ENCODE measurements at places on chromosomes 5 and 9. TPM values are rescaled to one million over a fixed set of nuclear protein-coding genes. Genes with fewer than 3 reads are reported as not detected.

Gene CATSPER3
- 0.74 TPM for total RNA-seq

GRCh38 chr9:592733-593132 lies 248.8 kb upstream of the DMRT1 start:
- H3K27me3 ChIP-seq, result no peaks in the 10 kb centered on the region
- H3K36me3 ChIP-seq, result no peaks in the 10 kb centered on the region

Gene PCDHB1
- 0.08 TPM for total RNA-seq

- no peaks in the 10 kb centered on the region for H3K4me1 ChIP-seq
- DNase-seq, result peak; percentile 28
- H3K27me3 ChIP-seq, result no peaks in the 10 kb centered on the region
- H3K4me3 ChIP-seq, result no peak overlapping the region
- no peaks in the 10 kb centered on the region for H3K36me3 ChIP-seq
Measured at GRCh38 chr9:98860871-98861293, 53.4 kb downstream of the GALNT12 start.

DNA sequence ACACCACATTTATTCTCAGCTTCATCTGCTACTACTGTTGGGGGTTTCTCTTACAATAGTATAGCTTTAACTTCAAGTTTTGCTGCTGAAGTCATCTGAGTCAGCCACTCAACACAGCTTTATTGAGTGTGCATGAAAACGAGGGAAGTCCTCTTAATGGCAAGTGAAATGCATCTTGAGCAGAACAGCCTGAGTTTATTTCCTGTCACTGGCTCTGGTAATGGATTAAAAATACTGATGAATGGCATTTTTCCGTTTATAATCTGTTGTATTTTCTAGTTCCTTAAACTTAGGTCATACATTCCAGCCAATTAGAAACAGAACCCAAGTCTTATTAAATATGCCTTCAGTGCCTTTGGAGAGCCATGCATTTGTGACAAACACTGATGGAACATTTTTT lies 238.6 kb downstream of the SLF1 start:
- H3K36me3 ChIP-seq, result no peaks in the 10 kb centered on the region
- no peak overlapping the region for H3K4me3 ChIP-seq
- peaks cover 22% of the 10 kb centered on the region for H3K4me1 ChIP-seq
- H3K27me3 ChIP-seq, result no peaks in the 10 kb centered on the region
- no peak for DNase-seq

DNA sequence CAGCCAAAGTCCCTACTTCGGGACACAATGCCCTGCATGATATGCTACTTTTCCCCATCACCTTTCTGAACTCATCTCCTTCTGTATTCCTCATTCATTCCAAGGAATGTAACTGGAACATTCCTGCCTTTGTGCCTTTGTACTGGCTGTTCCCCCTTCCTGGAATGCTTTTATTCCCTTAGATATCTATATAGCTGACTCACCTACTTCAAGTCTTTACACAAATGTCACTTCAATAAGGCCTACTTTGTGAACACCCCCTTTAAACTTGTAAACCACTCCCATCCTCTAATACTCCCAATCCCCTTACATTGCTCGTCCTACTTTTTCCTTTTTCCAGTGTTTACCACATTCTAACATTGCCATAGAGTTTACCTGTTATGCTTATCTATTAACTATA lies 2.4 kb downstream of the NOL6 start:
- H3K36me3 ChIP-seq, result peaks cover 9% of the 10 kb centered on the region
- no peaks in the 10 kb centered on the region for H3K27me3 ChIP-seq
- no peak for DNase-seq
- H3K4me1 ChIP-seq, result peaks cover 4% of the 10 kb centered on the region
- H3K4me3 ChIP-seq, result no peak overlapping the region
- no peak overlapping the region for H3K27ac ChIP-seq

- peaks cover 37% of the 10 kb centered on the region for H3K4me1 ChIP-seq
- no peak for DNase-seq
- no peaks in the 10 kb centered on the region for H3K27me3 ChIP-seq
- no peak overlapping the region for H3K4me3 ChIP-seq
- peaks cover 7% of the 10 kb centered on the region for H3K36me3 ChIP-seq
Measured at GRCh38 chr5:72233835-72234234, 86.2 kb downstream of the MRPS27 start.

- DNase-seq, result peak; percentile 95
- no peak within 1 kb of the TSS for H3K27ac ChIP-seq
- H3K4me1 ChIP-seq, result no peaks in the 10 kb centered on the region
- H3K27me3 ChIP-seq, result no peaks in the 10 kb centered on the region
- H3K4me3 ChIP-seq, result peak within 1 kb of the TSS; percentile 47
Measured at GRCh38 chr5:141349917-141350619, at the start of gene PCDHGB1. Gene PCDHGB1 (plus strand): TSS chr5:141350099. CDS start chr5:141350261, 162 bp downstream.

- no peak for DNase-seq
- peaks cover 21% of the 10 kb centered on the region for H3K4me1 ChIP-seq
- H3K4me3 ChIP-seq, result no peak overlapping the region
- H3K27me3 ChIP-seq, result no peaks in the 10 kb centered on the region
- H3K36me3 ChIP-seq, result peaks cover 45% of the 10 kb centered on the region
Measured at GRCh38 chr9:19057033-19057432, 7.8 kb downstream of the RRAGA start.

GRCh38 chr5:92863666-92864065 lies 717.4 kb downstream of the NR2F1-AS1 start:
- no peak overlapping the region for H3K27ac ChIP-seq
- H3K4me3 ChIP-seq, result no peak overlapping the region
- no peaks in the 10 kb centered on the region for H3K4me1 ChIP-seq
- no peak for DNase-seq

DNA sequence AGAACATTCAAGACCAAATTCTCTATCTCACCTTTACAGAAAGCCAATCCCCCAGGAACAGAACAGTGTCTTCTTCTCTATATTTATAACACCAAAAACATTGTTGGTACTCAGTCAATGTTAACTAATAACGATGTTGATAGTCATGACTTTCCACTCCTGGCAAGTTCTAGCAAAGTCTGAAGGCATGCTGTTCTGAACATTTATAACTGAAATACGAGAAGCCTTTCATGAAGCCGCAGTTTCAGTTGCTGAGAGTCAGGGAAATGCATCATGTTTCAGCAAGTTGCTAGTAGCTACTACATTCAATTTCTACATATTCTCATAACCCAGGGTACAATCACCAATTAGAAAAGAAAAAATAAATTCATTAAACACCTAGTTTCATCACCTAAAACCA lies 301.4 kb downstream of the PDE4D start:
- H3K36me3 ChIP-seq, result no peaks in the 10 kb centered on the region
- peaks cover 24% of the 10 kb centered on the region for H3K4me1 ChIP-seq
- H3K27ac ChIP-seq, result no peak overlapping the region
- no peaks in the 10 kb centered on the region for H3K27me3 ChIP-seq
- DNase-seq, result no peak

GRCh38 chr5:143488381-143488780 lies 84.9 kb upstream of the NR3C1 start:
- no peaks in the 10 kb centered on the region for H3K36me3 ChIP-seq
- H3K27me3 ChIP-seq, result no peaks in the 10 kb centered on the region
- no peaks in the 10 kb centered on the region for H3K4me1 ChIP-seq
- no peak overlapping the region for H3K27ac ChIP-seq
- DNase-seq, result no peak

Gene CTSV
- 59.1 TPM for total RNA-seq

DNA sequence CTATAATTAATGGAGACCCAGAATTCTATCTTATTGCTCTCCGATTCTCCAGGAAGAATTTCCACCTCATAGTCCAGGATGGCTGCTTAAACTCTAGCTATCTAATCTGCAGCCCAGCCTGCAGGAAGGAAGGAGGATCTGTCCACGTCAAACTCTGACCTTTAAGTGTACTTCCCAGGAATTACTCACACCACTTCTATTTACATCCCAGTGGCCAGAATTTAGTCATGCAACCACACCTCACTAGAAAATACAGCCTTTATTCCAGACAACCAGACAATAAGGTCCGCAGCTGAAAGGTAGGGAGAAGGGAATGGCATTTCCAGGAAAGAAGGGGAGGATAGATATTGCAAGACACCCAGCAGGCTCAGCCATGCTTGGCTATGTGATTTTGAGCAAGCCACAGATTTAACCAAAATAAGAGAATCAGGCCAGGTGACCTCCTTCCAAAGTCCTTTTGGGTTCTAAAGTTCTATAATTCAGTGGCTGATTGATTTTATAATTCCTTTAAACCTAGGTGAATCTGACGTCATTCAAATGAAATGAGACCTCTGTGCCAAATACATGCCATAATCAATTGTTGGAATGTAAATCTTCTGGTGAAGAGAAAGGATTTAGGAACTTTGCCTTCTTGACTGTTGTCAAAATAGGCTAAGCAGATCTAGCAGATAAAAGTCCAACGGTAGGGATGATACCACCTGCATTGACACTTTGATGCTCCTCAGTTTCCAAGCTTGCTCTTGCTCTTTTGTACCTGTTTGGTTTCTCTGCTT lies 3.7 kb upstream of the DENND1A start:
- peaks cover 5% of the 10 kb centered on the region for H3K27me3 ChIP-seq
- H3K4me3 ChIP-seq, result no peak overlapping the region
- H3K27ac ChIP-seq, result no peak overlapping the region
- peaks cover 12% of the 10 kb centered on the region for H3K4me1 ChIP-seq
- H3K36me3 ChIP-seq, result no peaks in the 10 kb centered on the region

GRCh38 chr5:32499261-32499660 lies 54.7 kb upstream of the ZFR start:
- no peak overlapping the region for H3K27ac ChIP-seq
- peaks cover 54% of the 10 kb centered on the region for H3K27me3 ChIP-seq
- peaks cover 25% of the 10 kb centered on the region for H3K4me1 ChIP-seq
- no peak for DNase-seq
- H3K4me3 ChIP-seq, result no peak overlapping the region

DNA sequence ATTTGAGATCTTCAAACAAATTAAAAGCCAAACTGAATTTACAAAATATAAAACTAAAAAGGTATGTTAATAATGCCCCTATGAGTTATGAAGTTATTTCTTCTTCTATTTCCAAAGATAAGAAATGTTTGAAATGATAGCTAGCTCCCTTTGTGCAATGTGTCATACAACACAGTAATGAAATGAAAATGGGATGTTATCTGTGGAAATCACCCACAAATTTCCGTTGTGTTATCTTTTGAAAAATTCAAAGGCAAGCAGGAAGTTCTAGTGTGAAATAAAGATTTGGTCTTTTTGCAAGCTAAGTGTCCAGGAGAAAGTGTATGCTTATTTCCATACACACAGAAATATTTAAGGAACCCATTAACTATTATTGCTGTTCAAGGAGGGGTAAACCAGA lies 375.3 kb upstream of the PRR16 start:
- no peaks in the 10 kb centered on the region for H3K27me3 ChIP-seq
- H3K4me1 ChIP-seq, result no peaks in the 10 kb centered on the region
- no peak overlapping the region for H3K27ac ChIP-seq
- H3K36me3 ChIP-seq, result no peaks in the 10 kb centered on the region

DNA sequence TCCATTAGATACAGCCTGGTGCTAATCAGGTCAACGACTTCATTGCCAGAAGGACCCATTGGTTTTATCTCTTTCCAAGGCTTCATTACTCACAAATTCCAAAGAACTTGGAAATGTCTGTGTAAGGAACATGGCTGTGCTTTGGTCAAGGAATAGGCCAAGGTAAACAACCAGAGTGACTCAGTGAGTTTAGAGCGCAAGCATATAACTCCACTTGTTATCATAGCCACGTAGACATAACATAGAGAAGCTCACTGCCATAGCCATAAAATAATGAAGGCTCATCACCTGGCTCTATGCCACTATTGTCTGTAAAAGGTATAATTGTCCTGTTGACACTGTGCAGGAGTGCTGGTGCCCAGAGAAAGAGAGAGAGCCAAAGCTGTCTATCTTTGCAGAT lies 139.3 kb upstream of the PLCXD3 start:
- H3K27ac ChIP-seq, result no peak overlapping the region
- H3K4me1 ChIP-seq, result peaks cover 5% of the 10 kb centered on the region
- DNase-seq, result no peak
- no peak overlapping the region for H3K4me3 ChIP-seq
- H3K27me3 ChIP-seq, result no peaks in the 10 kb centered on the region

Gene TGFBR1
- 39.5 TPM for total RNA-seq

GRCh38 chr5:77003246-77003645 lies 27.0 kb upstream of the AGGF1 start:
- no peaks in the 10 kb centered on the region for H3K36me3 ChIP-seq
- H3K4me3 ChIP-seq, result no peak overlapping the region
- H3K27me3 ChIP-seq, result no peaks in the 10 kb centered on the region
- no peaks in the 10 kb centered on the region for H3K4me1 ChIP-seq

Gene GM2A
- total RNA-seq, result 26.3 TPM

DNA sequence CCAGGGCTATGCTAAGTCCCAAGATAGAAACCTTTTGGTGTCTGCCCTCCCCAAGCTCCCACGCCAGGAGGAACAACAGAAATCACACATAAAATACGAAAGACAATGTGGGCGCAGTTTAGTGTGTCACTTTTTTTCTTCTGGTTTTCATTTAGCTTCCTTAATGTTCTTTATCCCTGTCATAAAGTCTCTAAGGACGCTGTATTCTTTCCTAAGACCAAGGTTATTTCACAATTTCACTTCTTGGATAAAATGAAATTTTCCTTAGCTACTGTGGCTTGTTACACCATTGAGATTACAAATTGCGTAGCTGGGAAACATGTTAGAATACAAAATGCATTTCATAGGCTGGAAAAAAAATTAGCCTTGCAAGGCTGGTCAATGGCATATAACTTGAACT lies 85.4 kb downstream of the GLIS3 start:
- no peaks in the 10 kb centered on the region for H3K27me3 ChIP-seq
- H3K4me3 ChIP-seq, result no peak overlapping the region
- DNase-seq, result no peak
- no peaks in the 10 kb centered on the region for H3K4me1 ChIP-seq

Gene IL13
- total RNA-seq, result not detected

DNA sequence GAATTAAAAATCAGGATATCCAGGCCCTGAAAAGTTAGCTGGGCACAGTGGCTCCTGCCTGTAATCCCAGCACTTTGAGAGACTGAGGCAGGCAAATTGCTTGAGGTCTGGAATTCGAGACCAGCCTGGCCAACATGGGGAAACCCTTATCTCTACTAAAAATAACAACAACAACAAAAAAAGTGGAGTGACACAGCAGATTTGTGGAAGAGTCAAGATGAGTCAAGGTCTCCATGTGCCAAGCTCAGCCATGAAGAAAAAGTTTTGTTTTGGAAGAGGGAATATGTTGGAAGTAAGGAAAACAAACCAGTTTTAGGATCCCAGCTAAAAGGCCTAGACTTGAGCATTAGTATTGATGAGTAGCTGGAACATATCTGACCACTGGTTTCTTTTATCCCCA lies 14.7 kb downstream of the LRRC70 start:
- no peak overlapping the region for H3K27ac ChIP-seq
- H3K4me3 ChIP-seq, result no peak overlapping the region
- DNase-seq, result no peak
- peaks cover 16% of the 10 kb centered on the region for H3K4me1 ChIP-seq
- no peaks in the 10 kb centered on the region for H3K27me3 ChIP-seq
- peaks cover 5% of the 10 kb centered on the region for H3K36me3 ChIP-seq

All from GM23338 (cell line).